ENCODE measurements at places on chromosomes 1 and 21.

- DNase-seq = no peak
- peak overlapping the region; percentile 76 for H3K27ac ChIP-seq
- peak overlapping the region; percentile 89 for H3K4me3 ChIP-seq
Observed at GRCh38 chr1:19311503-19311930, 427 bp downstream of the AKR7A2 start.

GRCh38 chr1:5738911-5739462 lies 253.2 kb downstream of the NPHP4 start:
- H3K27me3 ChIP-seq = no peaks in the 10 kb centered on the region
- no peaks in the 10 kb centered on the region for H3K36me3 ChIP-seq
- no peaks in the 10 kb centered on the region for H3K4me1 ChIP-seq
- no peak overlapping the region for H3K4me3 ChIP-seq

GRCh38 chr1:82485591-82486369 lies 685.0 kb downstream of the ADGRL2 start:
- peaks cover 12% of the 10 kb centered on the region for H3K4me1 ChIP-seq
- H3K4me3 ChIP-seq = no peak overlapping the region
- no peaks in the 10 kb centered on the region for H3K27me3 ChIP-seq
- DNase-seq = no peak

- no peak overlapping the region for H3K4me3 ChIP-seq
- no peaks in the 10 kb centered on the region for H3K36me3 ChIP-seq
- H3K4me1 ChIP-seq = no peaks in the 10 kb centered on the region
- H3K27ac ChIP-seq = no peak overlapping the region
Observed at GRCh38 chr1:210669951-210670350, 341.2 kb downstream of the HHAT start.

GRCh38 chr21:16792101-16792500 lies 720.7 kb upstream of the CXADR start:
- H3K4me3 ChIP-seq = no peak overlapping the region
- no peak overlapping the region for H3K27ac ChIP-seq
- no peaks in the 10 kb centered on the region for H3K4me1 ChIP-seq
- H3K36me3 ChIP-seq = no peaks in the 10 kb centered on the region
- DNase-seq = no peak
- H3K27me3 ChIP-seq = no peaks in the 10 kb centered on the region

- no peak overlapping the region for H3K4me3 ChIP-seq
- no peak for DNase-seq
- no peak overlapping the region for H3K27ac ChIP-seq
- H3K36me3 ChIP-seq = no peaks in the 10 kb centered on the region
Observed at GRCh38 chr1:172941945-172942344, 108.8 kb downstream of the TNFSF18 start.

GRCh38 chr1:200302921-200303290 lies 106.9 kb downstream of the ZNF281 start:
- no peaks in the 10 kb centered on the region for H3K4me1 ChIP-seq
- no peak for DNase-seq
- no peak overlapping the region for H3K27ac ChIP-seq

DNA sequence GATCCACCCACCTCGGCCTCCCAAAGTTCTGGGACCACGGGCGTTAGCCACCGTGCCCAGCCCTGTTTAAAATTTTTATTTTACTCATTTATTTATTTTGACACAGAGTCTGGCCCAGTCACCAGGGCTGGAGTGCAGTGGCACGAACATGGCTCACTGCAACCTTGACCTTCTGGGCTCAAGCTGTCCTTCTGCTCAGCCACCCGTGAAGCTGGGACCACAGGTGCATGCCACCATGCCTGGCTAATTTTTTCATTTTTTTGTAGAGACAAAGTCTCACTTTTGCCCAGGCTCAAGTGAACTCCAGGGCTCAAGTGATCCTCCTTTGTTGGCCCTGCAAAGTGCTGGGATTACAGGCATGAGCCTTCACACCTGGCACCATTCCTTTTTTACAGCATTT lies 27.5 kb upstream of the DNAJC6 start:
- H3K4me1 ChIP-seq = no peaks in the 10 kb centered on the region
- DNase-seq = no peak
- H3K27me3 ChIP-seq = no peaks in the 10 kb centered on the region
- no peaks in the 10 kb centered on the region for H3K36me3 ChIP-seq

- DNase-seq = no peak
- H3K4me1 ChIP-seq = no peaks in the 10 kb centered on the region
- no peaks in the 10 kb centered on the region for H3K27me3 ChIP-seq
- no peaks in the 10 kb centered on the region for H3K36me3 ChIP-seq
- no peak overlapping the region for H3K27ac ChIP-seq
- no peak overlapping the region for H3K4me3 ChIP-seq
Observed at GRCh38 chr21:38639571-38640354, 141.5 kb upstream of the ERG start.

DNA sequence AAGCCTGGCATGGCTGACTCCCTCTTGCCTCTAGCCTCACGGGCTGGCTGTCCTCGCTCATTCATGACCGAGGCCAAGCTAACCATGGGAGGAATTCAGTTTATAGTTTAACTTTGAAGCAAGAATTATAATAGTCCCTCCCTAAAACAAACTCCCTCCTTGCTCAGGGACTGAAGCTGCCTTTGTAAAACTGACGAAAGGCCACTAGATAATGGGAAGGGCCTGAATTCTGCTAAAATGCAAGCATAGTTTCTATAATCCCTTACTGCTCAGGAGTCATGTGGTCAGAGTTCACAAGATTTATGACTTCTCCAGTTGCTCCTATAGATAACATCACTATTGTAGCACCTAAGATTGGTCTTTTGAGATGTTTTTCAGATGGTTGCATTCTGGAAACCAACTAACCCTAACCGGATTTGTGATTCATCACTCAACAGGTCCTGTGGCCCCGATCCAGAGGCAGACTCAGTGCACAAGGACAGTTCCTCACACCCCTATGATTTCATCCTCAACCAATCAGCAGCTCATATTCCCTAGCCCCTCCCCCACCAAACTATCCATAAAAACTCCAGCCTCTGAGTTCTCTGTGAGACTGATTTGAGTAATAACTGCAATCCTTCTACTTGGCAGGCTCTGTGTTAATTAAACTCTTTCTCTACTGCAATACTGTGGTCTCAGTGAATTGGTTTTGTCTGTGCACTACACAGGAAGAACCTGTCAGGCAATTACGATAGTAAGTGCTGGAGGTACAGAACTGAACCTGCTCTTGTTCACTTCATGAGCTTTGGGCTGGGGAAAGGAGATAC lies 26.4 kb downstream of the HHIPL2 start:
- no peaks in the 10 kb centered on the region for H3K4me1 ChIP-seq
- no peak for DNase-seq
- no peaks in the 10 kb centered on the region for H3K36me3 ChIP-seq
- no peaks in the 10 kb centered on the region for H3K27me3 ChIP-seq
- H3K27ac ChIP-seq = no peak overlapping the region

DNA sequence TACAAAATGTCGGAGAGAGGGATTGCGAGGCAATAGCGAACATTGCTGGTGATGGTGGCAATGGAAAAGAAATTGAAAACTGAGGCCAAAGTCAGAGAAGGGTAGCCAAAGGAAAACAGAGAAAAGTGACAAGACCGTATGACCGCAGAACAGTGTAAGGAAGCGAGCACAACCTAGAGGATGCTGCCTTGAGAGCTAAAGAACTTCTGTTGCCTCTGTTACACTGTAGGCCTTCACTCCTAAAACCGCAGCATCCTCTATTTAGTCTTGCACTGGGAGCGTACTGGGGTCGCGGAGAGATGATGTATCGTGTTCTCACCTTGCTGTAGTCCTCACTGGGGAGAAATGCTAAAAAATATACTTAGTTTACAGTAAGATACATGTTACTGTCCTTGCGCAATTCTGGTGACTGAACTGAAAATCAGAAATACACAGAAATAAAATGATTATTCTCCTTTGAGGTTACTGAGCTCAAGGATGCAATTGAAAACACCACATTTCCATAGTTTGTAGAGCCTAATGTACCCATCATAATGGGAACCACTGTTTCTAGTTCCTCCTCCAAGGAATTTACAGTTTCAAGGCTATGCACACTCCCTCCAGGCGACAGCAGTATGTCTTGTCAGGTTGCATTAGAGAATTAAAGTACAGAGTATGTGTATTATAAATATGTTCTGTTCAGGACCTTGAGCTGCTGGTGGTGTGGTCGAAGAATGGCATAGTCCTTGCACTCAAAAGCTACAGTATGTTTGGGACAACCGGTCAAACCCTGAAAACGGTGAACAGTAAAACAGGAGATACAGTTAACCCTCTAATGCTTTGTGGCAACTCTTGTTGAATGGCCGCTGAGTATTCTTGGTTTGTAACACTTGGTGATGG lies 1.3 kb downstream of the NEK7 start:
- peaks cover 73% of the 10 kb centered on the region for H3K4me1 ChIP-seq
- peak overlapping the region; percentile 98 for H3K27ac ChIP-seq
- no peaks in the 10 kb centered on the region for H3K36me3 ChIP-seq
- H3K4me3 ChIP-seq = peak overlapping the region; percentile 96
- no peak for DNase-seq

- no peaks in the 10 kb centered on the region for H3K4me1 ChIP-seq
- DNase-seq = no peak
- no peak overlapping the region for H3K27ac ChIP-seq
- no peaks in the 10 kb centered on the region for H3K36me3 ChIP-seq
- H3K4me3 ChIP-seq = no peak overlapping the region
- H3K27me3 ChIP-seq = no peaks in the 10 kb centered on the region
Observed at GRCh38 chr21:38402795-38403194, 95.5 kb downstream of the ERG start.

- H3K4me3 ChIP-seq = no peak overlapping the region
- no peak overlapping the region for H3K27ac ChIP-seq
- no peaks in the 10 kb centered on the region for H3K27me3 ChIP-seq
- H3K36me3 ChIP-seq = no peaks in the 10 kb centered on the region
Observed at GRCh38 chr1:67347688-67348472, 40.2 kb downstream of the IL12RB2 start.

DNA sequence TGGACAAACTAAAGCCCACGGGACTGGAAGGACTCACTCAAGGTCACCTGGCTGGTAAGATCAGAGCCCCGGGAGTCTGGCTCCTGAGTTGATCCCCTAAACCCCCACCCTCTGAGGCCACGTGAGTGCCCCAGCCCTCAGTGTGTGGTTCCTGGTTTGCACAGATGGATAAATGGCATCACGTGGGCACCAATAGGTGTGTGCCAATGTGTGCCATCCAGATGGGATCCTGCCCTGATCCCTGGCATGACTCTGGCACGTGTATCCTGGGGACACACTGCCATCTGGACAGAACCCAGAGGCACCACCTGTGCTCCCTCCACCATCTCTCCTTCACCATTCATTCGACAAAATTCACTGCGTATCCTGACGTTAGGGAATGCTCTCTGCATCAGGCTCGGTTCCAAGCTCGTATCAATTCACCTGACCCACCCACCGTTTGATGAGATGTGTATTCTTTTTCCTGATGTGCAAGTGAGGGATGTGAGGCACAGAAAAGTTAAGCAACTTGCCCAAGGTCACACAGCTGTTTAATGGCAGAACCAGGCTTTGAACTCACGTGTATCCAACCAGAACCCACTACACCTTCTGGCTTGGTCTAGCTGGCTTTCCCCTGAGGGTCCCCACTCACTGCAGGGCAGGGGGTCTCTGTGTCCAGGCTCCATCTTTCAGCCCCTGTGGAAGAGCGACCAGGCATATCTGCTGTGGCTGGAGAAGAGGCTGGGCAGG lies 49.8 kb upstream of the PAX7 start:
- H3K36me3 ChIP-seq = no peaks in the 10 kb centered on the region
- no peak for DNase-seq
- H3K4me1 ChIP-seq = no peaks in the 10 kb centered on the region
- H3K27ac ChIP-seq = no peak overlapping the region
- peaks cover 3% of the 10 kb centered on the region for H3K27me3 ChIP-seq

DNA sequence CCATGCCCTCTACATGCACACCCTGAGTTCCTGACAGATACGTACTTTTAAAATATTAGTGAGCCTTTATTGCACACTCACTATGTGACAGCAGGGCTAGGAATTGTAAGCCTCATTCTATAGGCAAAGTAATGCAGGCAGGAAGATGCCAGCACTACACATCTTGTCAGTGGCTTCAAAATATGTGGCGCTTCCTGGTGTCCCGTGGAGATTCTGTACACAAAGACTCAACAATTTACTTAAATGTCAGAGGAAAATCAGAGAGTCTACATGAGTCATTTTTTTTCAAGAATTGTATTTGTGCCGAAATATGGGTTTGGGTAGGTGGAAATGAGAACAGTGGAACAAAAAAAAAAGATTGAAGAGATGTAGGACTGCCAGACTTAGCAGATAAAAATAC lies 27.6 kb downstream of the RNASEL start:
- no peaks in the 10 kb centered on the region for H3K27me3 ChIP-seq
- no peak overlapping the region for H3K27ac ChIP-seq
- no peak overlapping the region for H3K4me3 ChIP-seq
- no peaks in the 10 kb centered on the region for H3K36me3 ChIP-seq
- no peak for DNase-seq

- no peaks in the 10 kb centered on the region for H3K27me3 ChIP-seq
- DNase-seq = no peak
- peaks cover 36% of the 10 kb centered on the region for H3K4me1 ChIP-seq
- H3K27ac ChIP-seq = peak overlapping the region; percentile 78
Observed at GRCh38 chr1:111884772-111885443, 104.6 kb downstream of the KCND3 start.

- H3K27ac ChIP-seq = no peak overlapping the region
- no peak overlapping the region for H3K4me3 ChIP-seq
- DNase-seq = peak; percentile 73
Observed at GRCh38 chr21:34996304-34997101, 52.6 kb downstream of the RUNX1 start.

GRCh38 chr1:41856944-41857285 lies 61.8 kb downstream of the HIVEP3 start:
- H3K27ac ChIP-seq = no peak overlapping the region
- no peaks in the 10 kb centered on the region for H3K36me3 ChIP-seq
- H3K4me1 ChIP-seq = no peaks in the 10 kb centered on the region
- H3K4me3 ChIP-seq = no peak overlapping the region
- DNase-seq = no peak

- no peaks in the 10 kb centered on the region for H3K4me1 ChIP-seq
- H3K4me3 ChIP-seq = no peak overlapping the region
- no peak for DNase-seq
- H3K36me3 ChIP-seq = no peaks in the 10 kb centered on the region
Observed at GRCh38 chr21:25243808-25244207, 363.5 kb downstream of the MRPL39 start.

DNA sequence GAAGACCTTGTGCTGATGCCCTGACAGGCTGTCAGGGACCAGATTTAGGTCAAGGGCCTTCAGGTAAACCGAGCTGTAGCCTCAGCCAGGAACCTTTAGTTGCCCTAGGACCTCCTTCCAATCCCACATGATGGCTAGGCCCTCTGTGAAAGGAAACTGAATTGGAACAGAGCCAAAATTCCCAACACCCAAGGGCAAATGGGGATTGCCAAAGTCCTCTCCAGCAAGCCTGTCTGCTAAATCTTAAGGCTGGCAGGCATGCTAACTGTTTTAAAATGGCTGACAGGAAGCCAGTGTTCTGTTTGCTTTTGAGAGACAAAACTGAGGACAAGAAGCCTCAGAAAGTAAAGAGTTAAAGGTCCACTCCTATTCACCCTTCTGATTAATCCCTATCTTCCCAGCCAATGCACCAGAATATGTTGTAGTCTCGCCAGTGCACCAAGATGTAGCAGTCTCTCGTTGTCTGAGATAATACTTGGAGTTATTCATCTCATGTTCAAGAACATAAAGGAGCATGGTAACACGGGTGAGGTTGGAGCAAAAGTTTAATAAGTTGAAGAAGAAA lies 35.1 kb downstream of the MSTO1 start:
- no peaks in the 10 kb centered on the region for H3K36me3 ChIP-seq
- no peak overlapping the region for H3K4me3 ChIP-seq
- H3K27me3 ChIP-seq = no peaks in the 10 kb centered on the region
- H3K4me1 ChIP-seq = peaks cover 10% of the 10 kb centered on the region
- no peak for DNase-seq
- H3K27ac ChIP-seq = no peak overlapping the region

All from right atrium auricular region (tissue), 2 donors.